CD4-positive, alpha-beta T cell treated with Interleukin-10 for 1 hour (primary cell): ENCODE measurements at places on chromosomes 5 and 9.

DNA sequence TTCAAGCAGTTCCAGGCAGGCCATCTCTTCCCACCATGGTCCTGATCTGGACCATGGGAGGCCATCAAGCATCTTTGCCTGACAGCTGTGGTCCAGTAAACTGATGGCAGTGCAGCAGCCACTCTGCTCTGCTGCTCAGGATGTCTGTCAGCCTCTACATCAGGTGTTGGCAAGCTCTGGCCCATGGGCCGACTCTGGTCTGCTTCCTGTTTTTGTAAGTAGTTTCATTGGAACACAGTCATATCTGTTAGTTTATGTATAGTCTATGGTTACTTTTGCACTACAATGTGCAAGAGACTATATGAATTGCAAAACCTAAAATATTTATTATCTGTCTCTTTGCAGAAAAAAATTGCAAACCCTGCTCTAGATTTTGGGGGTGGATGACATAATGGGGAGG lies 225.0 kb downstream of the KCTD16 start:
- DNase-seq: no peak

GRCh38 chr9:87088192-87088591 lies 140.9 kb upstream of the GAS1 start:
- no peak for DNase-seq

- DNase-seq: no peak
These were observed 4.2 kb downstream of the DAB2 start for GRCh38 chr5:39420482-39421145.

GRCh38 chr5:176873541-176874172 lies 25.5 kb downstream of the HK3 start:
- no peak for DNase-seq

GRCh38 chr5:124349931-124350330 lies 396.5 kb downstream of the ZNF608 start:
- DNase-seq: no peak

DNA sequence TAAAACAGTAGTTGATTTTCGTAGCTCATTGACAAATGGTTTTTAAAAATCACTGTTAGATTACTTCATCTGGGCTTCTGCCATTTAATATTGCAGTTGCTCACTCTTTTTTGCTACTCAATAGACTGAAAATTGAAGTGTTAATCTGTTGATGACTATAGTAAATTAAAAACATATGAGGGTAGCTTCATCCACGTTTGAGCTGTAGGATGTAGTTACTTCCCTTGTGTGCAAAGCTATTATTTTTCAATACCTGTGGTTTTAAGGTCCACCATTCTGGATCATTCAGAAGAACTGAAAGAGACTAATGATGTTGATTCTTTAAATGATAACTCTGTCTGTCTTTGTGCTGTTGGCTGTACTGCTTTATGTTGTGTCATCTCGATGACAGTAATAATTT lies 74.7 kb downstream of the LNPEP start:
- DNase-seq: no peak

DNA sequence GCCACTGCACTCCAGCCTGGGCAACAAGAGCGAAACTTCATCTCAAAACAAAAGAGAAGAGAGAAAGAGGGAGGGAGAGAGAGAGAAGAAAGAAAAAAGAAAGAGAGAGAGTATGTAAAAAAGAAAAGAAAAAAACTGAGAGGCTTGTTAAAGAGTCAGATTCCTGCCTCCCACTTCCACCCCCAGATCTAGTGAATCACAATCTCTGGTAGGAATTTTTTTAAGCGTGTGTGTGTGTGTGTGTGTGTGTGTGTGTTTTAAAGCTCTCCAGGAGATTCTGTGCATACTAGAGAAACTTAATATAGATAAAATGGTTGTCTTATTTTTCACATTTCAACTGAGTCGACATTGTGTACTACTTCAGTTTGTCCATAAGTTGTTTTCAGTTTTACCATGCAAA lies 32.0 kb downstream of the SAR1B start:
- no peak for DNase-seq

GRCh38 chr5:173629628-173630027 lies 13.2 kb upstream of the BOD1 start:
- no peak for DNase-seq

DNA sequence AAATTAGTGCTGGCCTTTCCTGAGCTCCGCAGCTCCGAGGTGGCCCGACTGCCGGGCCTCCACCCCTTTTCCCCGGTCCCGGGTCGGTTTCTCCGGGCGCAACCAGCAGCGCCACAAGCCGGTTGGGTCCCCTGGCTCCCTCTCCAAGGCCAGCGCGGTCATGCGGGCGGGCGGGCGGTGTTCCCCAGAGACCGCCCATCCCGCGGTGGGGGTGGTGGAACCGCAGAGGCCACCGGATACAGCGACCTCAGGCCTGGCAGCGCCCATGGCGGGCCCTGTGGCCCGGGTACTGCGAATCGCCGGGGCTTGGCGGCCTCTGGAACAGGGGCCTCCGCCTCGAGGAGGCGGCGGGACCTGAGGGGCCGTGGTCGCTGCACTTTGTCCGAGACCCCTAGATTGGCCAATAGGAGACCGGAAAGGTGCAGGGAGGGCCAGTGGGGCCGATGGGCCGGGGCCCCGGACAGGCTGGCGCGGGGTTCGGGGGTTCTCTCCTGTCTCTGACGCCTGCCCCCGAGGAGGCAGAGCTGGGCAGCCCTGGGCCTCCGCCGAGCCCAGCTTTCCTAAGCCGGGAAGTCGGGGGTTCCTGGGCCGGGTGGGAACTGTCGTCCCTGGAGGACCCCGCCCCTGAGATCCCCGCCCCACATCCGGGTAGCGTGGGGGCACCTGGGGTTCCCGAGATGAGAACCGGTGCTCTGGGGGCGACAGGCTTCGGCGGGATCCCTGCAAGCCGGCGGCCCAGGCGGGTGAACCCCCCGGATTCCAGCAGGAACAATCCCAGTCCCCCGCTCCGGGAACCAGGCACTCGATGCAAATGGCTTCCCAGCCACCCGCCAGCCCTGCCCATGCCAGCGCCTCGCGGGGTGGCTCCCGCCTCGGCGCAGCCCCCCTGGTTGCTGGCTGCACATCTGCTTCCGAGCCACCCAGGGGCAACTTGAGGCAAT lies 293.9 kb downstream of the ZSWIM6 start:
- peak; percentile 19 for DNase-seq

DNA sequence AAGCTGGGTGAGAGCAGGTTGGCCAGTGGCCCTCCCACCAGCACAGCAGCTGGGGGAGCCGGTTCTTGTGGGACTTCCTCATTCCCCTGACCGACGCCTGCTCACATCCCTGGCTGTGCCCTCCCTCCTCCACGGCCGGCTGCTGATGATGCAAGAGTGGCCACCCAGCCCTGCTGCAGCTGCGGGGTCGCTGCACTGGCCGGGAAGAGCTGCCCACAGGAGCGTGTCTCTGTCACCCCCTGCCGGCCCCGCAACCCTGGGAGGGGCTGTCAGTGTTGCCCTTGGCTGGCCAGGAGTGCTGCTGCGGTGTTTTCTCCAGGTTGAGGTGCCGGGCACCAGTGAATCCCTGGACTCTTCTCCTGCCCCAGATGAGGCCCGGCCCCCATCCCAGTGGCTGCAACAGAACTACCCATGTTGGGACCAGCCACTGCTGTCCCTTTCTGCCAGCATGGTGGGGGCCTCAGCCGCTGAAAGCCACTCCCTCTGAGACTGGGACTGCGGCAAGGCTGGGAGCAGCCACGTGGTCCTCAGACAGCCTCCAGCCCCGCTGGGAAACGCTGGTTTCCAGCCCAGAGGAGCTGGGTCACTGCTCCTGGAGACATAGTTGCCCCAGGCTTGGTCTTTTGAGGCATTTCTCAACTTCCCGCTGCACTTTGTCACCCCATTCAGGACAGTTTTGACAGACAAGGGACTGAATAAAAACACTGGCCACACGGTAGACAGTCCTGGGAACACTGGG lies 739 bp downstream of the CARD9 start:
- no peak for DNase-seq

DNA sequence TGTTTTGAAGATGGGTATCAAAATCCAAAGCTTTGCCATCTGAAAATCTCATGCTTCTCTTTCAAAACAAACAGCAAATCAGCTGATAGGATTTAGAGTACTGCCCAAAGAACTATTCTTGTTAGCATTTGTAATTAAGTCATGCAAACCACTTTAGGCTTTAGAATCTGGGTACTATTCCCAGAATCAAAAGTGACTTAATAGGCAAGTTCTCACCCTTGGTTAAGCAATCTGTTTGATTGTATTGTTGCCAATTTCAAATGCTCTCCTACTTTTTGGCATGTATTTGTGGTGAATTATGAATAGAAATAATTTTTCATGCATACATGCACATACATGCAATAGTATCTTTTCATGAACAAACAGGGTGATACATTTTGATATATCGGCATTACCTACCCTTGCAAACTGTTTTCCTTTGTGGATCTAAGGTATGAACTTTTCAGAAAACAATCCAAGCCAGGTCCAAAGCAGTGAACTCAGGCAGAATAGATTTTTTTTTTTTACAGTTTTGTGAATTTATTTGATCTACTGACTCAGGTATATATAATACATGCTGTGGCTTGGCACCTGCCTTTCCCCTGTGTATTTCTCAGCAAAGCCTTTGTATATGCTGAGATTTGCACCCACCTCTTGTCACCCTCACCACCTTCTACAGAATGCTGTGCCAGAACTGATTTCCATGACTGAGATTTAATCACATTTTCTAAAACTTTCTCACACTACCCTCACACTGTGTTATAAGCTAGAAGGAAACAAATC lies 9.0 kb downstream of the IL33 start:
- DNase-seq: no peak
